ENCODE measurements at places on chromosomes 7 and 10.

DNA sequence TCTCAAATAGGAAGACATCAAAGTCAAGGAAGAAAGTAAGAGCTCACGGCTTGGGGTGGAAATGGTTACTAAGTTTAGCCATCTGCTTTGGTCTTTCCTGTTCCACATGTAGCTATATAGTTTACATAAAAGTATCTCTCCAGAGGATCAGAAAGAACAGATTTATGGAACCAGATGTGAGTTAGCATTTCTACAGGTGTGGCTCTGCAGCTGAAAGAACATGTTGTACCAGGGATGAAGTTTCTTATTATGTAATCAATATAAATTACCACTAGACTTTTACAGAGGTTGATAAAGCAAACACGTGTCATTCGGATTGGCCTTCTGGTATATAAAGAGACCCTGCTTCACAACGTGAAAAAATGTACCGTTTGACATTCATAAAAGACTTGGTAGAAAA, 19.9 kb downstream of the CALD1 start:
- no peak for DNase-seq

GRCh38 chr10:122112625-122113160, 123.7 kb downstream of the TACC2 start:
- peak; percentile 84 for DNase-seq

DNA sequence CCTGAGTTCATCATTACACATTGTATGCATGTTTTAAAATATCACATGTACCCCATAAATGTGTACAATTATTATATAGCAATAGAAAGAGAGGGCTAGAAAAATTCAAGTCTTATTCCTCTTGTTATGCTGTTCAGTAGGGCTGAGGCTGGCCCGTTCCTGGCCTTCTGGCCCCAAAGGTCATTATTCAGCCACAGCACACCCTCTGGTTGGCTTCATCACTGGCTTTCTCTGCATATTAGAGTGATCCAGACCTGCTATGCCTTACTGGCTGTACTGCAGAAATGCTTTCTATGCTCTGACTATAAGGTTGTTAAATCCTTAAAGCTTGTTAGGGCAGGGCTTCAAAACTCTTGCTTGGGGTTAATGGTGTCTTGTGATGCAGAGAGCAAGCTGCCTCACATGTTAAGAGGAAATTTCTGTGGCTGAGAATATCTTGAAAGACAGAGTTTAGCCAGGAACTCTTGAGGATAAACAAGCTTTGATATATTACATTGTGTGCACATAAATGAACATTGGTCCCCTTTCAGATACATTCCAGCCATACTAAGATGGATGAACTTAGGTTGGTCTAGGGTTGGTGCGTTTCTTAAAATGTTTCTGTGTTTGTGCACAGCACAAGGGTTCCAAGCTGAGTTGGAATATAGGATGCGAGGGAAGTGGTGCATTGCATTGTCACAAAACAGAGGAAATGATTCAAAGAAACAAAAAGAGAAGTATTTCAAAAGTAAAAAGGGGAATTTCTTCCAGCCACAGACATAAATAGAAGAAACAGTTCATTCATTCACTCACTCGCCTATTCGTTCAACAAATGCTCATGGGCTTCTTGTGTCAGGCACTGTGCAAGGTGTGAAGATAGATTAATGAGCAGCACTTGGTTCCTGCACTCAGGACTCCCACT, 61.6 kb upstream of the WDR11 start:
- DNase-seq, result no peak

- DNase-seq, result no peak
Observed at GRCh38 chr10:121460733-121461132, 137.5 kb downstream of the FGFR2 start.

DNA sequence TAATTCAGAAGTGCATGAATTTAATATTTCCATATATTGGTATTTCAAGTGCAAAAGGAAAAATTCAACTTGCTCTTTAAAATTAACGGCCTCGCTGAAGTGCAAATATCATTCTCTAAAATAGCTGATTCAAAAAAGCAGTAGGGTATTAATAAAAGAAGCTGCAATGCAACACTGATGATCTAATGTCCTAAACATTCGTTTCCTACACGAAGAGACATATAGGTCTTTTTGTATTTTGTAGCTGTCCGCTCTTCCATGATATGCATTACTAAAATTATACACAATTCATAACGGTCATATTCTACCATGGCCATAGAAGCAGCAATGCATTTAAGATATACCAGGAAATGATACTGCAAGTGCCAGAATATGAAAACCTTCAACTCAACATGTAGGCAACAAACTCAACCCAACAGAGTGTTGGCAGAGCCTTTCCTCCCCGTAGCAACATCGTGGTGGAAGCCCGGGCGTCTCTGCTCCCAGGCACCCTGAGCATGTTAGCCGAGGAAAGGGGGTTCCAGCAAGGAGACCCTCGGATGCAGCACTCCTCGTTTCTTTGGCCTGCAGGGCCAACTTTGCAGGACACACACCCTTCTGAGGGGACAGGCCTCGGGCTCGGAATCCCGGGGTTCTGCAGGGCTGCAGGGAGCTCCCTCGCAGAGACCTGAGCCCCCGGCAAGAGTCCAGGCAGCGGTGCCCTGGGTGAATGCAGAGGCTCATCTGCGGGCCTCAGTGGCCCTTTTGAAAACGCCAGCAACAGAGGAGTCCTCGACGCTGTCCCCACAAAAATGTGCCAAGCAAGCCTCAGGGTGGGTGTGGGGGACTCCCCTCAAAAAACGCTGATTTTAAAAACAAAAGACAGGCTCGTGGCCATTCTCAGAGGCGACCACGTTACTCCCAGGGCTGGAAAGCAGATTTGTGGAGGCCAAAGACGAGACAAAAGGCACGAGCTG, 1.6 kb downstream of the FAM171A1 start:
- DNase-seq, result no peak

DNA sequence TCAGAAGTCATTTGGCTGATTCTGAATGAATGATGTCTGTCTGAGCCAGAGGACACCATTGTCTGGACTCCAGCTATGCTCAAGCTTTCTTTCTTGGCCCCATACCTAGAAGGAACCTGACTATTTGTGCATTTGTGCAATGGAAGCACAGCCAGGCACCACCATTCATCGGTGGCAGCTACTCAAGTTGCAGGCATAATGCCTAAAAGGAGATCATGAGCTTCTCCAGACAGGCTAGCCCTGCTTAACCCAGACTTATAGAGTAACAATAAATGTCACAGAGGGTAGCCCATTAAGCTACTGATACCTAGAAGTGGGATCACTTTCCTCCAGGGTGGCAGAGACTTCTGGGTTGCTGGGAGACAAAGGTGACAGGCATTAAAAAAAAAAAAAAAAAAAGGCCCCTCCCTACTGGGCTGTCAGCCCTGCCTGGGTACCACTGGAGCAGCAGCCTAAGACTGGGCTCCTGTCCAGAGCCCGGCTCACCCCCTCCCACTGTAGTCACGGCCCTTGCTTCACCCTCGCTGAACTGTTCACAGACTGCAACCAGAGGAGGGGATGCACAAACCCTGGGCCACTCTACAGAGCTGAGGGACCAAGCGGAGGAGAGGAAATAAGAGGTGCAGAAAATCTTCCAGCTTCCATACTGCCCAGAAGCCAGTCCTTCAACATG, 75.4 kb upstream of the ATP6V0A4 start:
- no peak for DNase-seq

DNA sequence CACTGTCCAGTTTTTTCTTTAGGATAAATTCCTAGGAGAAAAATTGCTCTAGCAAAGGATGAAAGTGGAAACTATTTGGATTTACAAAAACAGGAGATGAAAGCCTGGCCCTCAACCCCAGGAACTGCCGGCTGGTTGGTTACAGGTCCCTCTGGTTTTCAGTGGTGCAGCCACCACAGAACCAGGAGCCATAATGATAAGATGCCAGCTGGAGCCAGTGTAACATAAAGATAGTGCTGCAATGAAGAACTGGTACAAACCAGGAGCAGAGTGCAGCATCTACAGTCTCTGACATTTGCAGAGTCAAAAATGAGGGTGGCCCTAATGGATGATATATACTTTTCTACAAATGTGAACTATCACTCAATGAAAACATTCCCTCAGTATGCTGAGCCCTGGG, 20.4 kb upstream of the NUP42 start:
- no peak for DNase-seq

GRCh38 chr7:31114593-31115343, 62.7 kb downstream of the ADCYAP1R1 start:
- no peak for DNase-seq

DNA sequence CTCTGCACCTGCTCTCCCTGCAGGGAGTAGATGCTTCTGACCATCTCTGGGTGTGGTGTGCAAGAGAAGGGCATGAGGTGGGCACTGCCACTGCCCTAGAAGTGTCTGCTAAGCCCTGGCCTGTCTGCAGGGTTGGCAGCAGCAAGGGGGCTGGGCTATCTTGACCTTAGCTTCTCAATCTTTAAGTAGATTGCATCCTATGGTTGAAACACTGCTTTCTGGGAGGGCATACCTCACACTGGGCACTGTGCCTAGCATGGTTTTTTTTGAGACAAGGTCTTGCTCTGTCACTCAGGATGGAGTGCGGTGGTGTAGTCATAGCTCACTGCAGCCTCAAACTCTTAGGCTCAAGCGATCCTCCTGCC, 54.9 kb downstream of the CLIP2 start:
- DNase-seq, result no peak

GRCh38 chr10:119205894-119206602, 1.3 kb upstream of the GRK5 start:
- DNase-seq, result peak; percentile 20

DNA sequence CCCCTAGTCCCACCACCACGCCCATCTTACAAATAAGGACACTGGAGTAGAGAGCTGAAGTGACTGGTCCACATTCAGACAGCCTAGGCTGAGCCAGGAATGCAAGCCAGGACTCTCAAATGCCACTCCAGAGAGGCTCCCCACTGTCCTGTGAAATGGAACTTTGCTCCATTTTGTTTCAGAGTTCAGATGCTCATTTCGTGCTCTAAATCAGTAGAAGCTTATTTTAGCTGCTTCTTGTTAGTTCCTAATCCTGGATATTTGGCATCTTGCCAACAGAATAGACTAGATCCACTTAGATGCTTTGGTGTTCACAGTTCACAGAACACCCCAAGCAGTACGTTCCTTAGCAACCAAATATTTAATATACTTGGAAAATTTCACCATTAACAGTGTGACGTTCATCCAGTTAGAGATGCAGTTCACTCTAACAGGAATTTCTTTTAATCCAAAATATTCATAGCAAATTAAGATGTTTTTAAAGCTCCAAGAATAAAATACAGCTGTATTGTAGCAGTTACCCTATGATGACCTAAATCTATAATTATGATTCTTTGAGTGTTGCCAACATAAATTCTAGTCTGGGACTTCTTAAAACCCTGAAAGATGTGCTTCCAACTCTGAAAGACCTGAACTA, 7.3 kb downstream of the MMP21 start:
- no peak for DNase-seq

GRCh38 chr10:60222047-60222446, 167.6 kb downstream of the ANK3 start:
- DNase-seq, result no peak

DNA sequence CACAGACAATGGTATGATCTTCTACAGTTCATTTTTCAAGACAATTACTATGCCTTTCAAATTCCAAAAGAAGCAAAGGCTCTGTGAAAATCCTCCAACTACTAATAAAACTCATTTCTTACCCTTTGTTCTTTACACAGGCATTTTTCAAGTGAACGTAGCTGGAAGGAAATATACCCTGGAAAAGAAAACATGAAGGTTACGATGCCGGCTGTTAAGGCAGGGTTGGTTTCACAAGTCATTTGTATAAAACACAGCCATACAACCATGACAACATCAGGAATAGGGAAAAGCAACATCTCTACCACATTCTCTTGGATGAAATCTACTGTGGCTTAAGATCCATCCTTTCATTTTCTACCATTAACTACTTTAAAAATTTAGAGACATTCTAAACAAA, 207.9 kb downstream of the DOCK4 start:
- no peak for DNase-seq

DNA sequence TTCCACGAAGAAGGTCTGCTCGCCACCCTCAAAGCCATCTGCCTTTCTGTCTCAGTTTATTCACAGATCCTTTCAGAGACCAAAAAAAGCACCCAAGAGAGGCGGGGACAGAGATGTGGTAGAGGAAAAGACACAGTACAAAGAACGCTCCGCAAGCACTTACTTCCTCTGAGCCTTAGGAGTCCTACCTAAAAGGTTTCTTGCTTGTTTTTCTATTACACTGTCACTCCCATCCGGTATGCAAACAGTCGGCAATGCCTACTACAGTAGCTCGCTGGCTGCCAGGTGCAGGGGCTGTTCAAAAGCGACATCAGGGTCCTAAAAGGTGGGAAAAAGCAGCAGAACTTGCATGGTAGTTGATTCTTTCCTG, 816 bp downstream of the TECPR1 start:
- no peak for DNase-seq

DNA sequence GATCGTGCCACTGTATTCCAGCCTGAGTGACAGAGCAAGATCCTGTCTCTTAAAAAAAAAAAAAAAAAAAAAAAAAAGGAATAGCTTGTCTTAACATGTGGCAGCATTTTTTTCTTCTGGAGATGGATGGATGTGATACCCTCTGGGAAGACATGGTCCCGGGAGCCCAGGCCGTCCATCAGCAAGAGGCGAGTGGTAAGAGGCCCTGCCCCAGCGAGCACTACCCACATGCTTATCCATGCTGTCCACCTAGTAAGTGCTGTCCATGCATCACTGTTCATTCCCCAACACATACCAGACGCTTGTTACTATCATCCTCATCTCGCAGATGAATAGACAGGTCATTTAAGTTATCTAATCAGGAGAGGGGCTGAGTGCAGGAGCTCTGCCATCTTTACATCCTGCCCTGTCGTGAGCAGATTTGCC, 12.9 kb downstream of the ATP6V1F start:
- peak; percentile 7 for DNase-seq

- DNase-seq, result no peak
Observed at GRCh38 chr7:4851459-4852422, 10.1 kb downstream of the PAPOLB start.

- DNase-seq, result no peak
Observed at GRCh38 chr7:131774419-131775220, 218.2 kb upstream of the PODXL start.

DNA sequence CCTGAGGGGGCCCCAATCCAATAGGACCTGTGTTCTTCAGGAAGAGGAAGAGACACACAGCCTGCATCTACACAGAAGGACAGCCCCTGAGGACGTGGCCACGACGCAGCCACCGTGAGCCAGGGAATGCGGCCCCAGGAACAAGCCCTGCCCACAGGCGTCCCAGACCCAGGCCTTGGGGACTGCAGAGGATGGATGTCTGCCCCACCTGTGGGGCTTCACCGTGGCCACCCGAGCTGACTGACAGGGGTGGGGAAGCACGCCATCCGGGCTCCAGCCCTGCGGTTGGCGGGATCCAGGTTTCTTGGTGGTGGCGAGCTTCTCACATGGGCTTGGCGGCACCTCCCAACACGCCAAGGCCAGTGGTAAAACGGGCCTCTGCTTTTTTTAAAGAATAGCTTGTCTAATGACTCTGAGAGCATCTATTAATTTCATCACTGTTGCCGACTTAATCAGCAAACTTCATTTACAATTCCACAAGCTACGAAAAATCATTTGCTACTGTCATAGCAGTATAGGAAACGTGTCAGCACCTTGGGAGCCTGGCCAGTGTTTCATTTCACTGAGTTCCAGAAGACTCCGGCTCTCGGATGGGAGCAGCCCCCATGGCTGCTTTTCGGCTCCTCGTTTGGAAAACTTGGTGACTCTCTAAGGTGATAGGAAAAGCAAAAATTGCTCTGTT, 584.0 kb downstream of the PTPRN2 start:
- no peak for DNase-seq

GRCh38 chr10:10515479-10516204, 502.0 kb upstream of the CELF2 start:
- no peak for DNase-seq

All from BE2C (cell line).